LoVo (cell line): ENCODE measurements at places on chromosomes 2 and 18.

DNA sequence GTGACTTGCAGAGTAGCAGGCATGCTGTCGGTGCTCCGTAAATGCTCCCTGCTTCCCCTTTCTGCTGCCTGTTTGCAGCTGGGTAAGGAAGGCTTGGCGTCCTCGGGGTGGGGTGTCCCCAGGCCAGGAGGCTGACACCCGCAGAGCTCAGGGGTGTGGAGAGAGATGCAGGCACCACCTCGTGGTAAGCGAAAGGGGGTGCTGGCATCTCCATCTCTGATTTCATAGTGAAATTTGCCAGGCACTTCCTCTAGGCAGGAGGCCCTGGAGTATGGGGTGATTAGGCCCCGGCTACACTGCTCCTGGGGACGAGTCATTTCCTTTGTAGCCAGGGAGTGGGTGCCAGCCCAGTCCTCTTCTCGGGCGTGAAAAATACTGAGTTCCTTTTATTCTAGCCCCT is 160.4 kb downstream of the KLHL29 start:
- DNase-seq: no peak

GRCh38 chr2:97932975-97933662 is 62.6 kb downstream of the TMEM131 start:
- no peak for DNase-seq

DNA sequence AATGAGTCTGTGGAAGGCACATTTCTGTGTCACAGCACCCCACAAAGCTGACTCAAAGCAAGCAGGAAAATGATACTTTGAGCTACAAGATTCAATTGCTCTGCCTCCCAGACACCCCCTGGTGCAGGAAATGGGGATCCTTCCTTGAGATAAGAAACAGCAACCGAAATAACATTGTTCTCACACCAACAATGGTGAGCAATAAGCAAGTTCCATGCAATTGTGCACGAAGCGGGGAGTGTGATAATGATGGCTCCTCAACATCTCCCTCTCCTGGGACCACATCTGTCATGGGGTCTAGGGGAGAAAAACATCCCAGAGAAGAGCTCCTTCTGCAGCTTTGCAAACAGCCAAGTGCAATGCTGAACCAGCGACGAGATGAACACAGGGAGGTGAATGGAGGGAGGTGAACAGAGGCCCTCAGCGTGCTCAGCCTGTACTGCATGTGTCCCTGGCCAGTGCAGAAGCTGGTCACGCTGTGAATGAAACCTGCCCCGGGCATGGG is 67.7 kb downstream of the PDCL3 start:
- no peak for DNase-seq

DNA sequence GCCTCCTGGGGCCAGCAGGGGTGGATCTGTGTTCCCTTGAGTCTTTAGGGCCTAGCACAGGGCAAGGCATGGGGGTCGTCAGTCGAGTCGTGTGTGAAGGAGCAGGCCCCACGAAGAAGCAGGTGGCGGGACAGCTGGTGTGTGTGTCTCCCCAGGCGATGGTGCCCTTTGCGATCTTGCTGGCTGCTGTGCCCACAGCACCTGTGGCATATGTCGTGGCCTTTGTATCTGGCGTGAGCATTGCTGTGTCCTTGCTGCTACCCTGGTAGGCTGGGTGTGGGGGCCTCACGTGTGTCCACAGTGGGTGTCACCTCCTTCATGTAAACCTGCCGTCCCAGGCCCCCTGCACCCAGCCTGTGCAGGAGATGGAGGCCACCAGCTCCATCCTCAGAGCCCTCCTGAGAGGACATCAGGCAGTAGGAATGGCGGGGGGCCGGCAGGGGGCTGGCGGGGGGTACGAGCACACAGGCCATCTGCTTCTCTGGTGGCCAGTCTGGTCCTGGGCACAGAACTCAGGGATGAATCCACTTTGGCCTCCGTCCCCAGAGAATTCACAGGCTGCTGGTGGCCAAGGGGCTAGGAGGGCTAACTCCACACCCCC is 13.2 kb downstream of the MFSD2B start:
- DNase-seq: no peak

GRCh38 chr2:177551989-177552421 is 159.4 kb downstream of the AGPS start:
- no peak for DNase-seq

GRCh38 chr2:184696644-184697043 is 98.3 kb downstream of the ZNF804A start:
- no peak for DNase-seq

DNA sequence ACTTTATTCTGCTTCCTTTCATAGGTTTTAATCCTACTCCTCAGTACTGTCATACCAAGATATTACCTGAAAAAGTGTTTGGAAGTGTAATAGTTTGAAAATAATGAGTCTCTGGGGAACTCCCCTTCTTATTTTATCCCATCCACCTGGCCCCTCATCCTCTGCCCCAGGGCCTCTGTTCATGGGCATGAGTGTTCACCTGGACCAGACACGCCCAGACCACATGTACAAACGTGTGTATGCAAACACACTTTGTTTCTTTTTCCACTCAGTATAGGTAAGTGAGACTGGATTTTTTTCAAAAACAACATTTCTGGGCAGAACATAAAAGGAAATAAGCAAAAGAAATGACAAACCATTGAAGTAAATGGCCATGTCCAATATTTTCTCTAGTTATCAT is 62.1 kb upstream of the THSD7B start:
- no peak for DNase-seq

- DNase-seq: no peak
Observed at GRCh38 chr2:3277748-3278520, 99.7 kb downstream of the EIPR1 start.

DNA sequence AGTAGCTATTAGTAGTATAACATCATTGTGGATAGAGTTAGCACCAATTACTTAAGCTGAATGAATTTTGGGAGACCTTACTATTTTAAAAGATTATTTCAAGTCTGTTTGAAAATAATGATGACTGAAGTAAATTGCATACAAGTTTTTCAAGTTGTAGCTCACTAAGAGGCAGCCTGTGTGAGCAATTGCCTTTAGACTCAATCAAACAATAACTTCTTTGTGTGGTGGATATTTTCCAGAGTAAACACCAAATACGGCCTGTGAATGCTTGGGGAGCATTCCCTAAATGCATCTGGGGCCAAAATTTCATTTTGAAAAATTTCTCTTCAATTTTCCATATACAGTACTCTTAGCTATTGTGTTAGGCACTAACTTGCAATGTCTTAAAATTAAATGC is 7.9 kb downstream of the SERPINB12 start:
- DNase-seq: no peak

GRCh38 chr2:202031246-202031951 is 2.3 kb upstream of the FZD7 start:
- DNase-seq: no peak

DNA sequence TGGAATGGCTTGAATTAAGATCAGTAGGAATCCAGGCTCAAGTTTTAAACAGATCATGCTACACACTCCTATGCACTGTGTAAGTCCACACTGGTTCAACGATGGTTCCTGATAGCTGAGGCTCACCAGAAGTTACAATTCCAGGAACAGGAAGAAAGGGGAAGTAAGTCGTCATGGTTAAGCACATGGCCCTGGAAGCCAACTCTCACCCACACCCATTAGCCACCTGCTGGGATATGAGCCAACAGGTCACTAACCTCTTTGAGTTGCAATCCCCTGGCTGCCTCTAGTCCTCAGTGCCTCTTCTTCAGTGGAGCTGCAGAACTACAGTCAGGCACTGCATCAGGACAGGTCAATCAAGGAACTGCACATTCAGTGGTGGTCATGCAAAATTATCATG is 133.5 kb downstream of the TMEM182 start:
- no peak for DNase-seq

GRCh38 chr2:159450180-159450579 is 163.7 kb upstream of the WDSUB1 start:
- no peak for DNase-seq

DNA sequence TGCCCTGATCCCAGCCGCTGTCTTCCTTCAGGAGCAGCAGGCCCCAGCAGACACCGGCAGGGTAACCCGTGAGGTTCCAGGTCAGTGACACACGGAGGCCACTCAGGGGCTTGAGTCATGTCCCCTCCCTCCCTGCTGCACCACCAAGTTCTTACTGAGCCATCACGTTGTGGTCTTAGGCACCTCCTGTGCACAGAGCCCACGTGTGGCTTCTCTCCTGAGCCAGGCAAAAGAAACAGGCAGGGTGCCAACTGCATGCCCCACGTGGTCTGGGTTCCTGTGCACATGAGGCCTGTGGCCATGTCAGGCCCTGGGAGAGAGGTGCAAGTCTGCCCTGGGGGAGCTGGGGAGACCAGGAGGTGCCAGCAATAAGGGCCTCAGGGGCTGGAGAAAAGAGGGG is 264.8 kb downstream of the KLHL29 start:
- DNase-seq: no peak
